ENCODE measurements at places on chromosomes 1 and 21.
A peak's percentile ranks its signal among the peaks of the same experiment; 100 is the strongest.

DNA sequence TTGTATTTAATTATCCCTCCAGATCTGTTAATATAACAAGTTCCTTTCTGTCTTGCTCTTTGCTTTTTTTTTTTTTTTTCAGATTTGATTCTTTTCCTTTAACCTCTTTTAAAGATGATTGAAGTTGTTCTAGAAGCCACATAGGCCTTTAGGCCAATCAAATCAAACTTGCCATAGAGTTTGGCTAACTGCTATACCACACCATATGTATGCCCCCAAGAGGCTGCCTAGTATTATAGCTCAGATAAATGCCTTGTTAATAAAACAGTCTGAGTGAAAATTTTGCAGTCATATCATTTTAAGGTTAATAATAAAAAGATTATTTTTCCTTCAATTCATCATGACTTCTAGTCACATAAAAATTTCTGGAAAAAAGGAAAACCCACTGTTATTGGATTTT, 696.0 kb upstream of the CHRM3 start:
- H3K27ac ChIP-seq, result no peak overlapping the region
- no peak for DNase-seq
- no peaks in the 10 kb centered on the region for H3K4me1 ChIP-seq
- no peaks in the 10 kb centered on the region for H3K36me3 ChIP-seq

DNA sequence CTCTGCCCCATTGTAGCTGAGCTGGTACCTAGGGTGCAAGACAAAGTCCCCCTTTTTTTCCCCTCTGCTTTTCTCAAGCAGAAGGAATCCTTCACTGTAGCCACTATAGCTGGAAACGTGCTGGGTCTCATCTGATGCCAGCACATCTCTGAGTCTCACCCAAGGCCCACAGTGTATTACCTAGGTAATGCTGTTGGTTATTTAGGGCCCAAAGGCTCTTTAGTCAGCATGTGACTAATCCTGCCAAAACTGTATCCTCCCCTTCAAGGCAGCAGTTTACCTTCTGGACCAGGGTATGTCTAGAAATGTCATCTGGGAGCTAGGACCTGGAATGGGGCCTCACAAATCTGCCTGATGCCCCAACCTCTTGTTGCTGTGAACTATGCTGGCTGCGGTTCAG, 423.4 kb downstream of the NUF2 start:
- no peak for DNase-seq
- H3K4me3 ChIP-seq, result no peak overlapping the region
- H3K4me1 ChIP-seq, result no peaks in the 10 kb centered on the region

GRCh38 chr1:119516247-119516646, 9.2 kb downstream of the HSD3B1 start:
- no peak overlapping the region for H3K4me3 ChIP-seq
- DNase-seq, result no peak
- H3K27me3 ChIP-seq, result peaks cover 3% of the 10 kb centered on the region
- H3K27ac ChIP-seq, result no peak overlapping the region

DNA sequence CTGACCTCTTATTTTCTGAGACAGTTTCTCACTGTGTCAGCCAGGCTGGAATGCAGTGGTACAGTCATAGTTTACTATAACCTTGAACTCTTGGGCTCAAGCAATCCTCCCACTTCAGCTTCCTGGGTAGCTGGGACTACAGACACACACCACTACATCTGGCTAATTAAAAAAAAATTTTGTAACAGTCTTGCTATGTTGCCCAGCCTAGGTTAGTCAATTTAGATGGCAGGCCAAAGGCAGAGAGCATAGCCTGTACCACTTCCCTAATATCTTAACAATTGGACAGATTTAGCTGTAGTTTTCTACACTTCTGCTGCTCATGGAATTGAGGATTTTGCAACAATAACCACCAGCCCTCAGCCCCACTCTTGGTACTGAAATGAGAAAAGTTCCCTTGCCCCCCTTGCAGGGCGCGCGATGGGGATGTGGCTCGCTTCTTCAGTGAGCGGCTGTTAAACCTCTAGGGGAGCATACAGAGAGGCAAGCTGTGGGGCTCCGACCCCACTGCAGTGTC, 34.9 kb upstream of the PTGFRN start:
- H3K4me3 ChIP-seq, result no peak overlapping the region
- DNase-seq, result no peak
- H3K4me1 ChIP-seq, result peaks cover 19% of the 10 kb centered on the region
- peaks cover 2% of the 10 kb centered on the region for H3K27me3 ChIP-seq
- H3K36me3 ChIP-seq, result no peaks in the 10 kb centered on the region

DNA sequence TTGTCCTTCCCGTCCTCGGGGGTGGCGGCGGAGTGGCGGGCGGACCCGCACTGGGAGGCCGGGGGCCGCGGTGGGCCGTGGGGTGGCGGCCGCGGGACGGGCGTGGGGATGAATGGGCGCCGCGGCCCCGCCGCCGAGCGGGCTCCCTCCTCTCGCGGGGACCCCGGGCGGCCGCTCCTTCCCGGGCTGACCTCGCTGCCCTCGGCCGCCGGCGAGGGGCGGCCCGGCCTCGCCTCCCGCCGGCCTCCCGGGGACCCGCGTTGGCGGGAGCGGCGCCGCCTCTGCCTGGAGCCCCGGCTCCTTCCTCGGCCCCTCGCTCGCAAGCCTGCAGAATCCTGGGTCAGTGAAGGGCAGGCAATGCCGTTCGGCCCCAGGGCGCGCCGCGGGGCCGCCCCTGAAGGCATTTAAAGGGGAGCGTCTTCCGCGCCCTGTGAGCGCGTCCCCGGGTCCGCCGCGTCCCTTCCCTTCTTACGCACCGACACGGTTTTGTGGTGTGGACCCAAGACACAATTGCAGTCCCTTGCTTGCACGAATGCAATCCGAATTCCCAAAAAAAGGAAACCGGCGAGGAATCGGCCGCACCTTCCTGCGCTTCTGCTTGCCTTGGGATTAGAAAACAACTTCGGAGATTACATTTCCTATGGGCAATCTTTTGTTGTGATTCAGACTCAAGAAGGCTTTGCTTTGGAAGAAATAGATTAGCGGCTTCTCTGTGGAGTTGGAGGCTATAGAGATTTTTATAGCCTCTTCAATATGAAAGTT, 776 bp downstream of the ITSN1 start:
- peaks cover 25% of the 10 kb centered on the region for H3K27me3 ChIP-seq
- no peak overlapping the region for H3K27ac ChIP-seq
- peaks cover 25% of the 10 kb centered on the region for H3K4me1 ChIP-seq
- peak; percentile 27 for DNase-seq

DNA sequence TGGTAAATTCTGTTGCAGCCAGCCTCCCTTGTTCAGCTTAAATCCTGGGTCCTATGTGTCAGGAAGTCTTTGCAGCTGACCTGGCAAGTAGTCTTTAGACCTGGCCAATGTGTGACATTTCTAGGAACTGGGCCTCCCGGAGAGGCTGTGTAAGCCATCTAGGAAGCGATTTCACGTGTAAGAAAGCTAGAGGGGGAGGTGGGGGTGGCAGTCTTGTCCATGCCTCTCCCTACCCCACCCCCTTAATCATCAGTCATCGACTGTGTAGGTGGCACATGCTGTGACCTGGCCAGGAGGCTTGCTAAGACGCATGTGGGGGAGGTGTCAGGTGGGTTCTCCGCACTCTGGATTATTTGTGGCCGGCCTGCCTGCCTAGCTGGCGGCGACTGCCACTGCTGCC, 8.4 kb downstream of the C1orf226 start:
- H3K4me3 ChIP-seq, result no peak overlapping the region
- peaks cover 9% of the 10 kb centered on the region for H3K27me3 ChIP-seq
- peaks cover 1% of the 10 kb centered on the region for H3K4me1 ChIP-seq
- DNase-seq, result no peak
- no peak overlapping the region for H3K27ac ChIP-seq
- no peaks in the 10 kb centered on the region for H3K36me3 ChIP-seq

DNA sequence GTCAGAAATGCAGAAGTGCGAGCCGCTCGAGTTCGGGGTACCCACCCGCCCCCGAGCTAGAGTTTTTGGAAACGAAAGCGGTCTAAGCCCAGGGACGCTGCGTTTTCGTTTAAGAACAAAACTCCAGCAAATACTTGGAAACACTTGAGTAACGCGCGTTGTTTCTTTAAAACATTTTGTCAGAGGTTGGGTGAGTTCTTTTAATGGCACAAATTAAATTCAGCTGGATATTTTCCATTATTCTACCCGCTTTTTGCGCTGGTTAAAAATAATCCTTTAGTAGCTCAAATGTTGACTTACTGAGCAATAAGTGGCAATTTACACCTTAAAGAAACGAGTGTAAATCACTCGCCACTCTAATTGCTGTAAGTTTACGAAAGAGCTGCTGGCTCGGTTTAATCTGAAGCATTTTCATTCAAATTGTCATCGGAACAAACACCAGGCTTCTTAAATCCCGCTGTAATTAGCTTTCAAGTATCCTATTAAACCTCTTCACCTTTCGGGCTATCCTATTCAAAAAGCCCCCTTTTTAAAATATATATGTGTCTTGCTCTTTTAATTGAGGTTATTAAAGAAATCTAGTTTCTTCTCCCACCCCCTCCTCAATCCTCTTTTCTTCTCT, 1.5 kb downstream of the LHX8 start:
- peaks cover 26% of the 10 kb centered on the region for H3K36me3 ChIP-seq
- DNase-seq, result no peak
- H3K27me3 ChIP-seq, result peaks cover 70% of the 10 kb centered on the region
- peak overlapping the region; percentile 78 for H3K4me3 ChIP-seq
- H3K27ac ChIP-seq, result no peak overlapping the region

GRCh38 chr1:22579541-22580155, 16.4 kb downstream of the EPHA8 start:
- H3K4me3 ChIP-seq, result no peak overlapping the region
- H3K36me3 ChIP-seq, result peaks cover 7% of the 10 kb centered on the region
- H3K4me1 ChIP-seq, result no peaks in the 10 kb centered on the region
- no peak overlapping the region for H3K27ac ChIP-seq
- H3K27me3 ChIP-seq, result peaks cover 3% of the 10 kb centered on the region
- DNase-seq, result no peak

DNA sequence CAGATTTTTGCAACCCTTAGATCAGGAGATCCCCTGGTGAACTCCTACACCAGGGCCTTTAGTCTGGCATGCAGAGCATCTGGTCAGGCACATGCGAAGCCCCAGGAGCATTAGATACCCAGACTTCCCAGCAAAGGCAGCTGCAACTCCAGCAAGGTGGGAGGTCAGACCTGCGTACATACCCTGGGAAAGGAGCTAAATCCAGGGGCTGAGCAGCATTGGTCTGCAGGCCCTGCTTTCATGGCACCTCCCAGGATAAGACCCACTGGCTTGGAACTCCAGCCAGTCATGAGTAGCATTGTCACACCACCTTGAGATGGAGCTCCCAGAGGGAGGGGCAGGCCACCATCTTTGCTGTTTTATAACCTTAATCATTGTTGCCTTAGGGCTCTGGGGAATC, 92.3 kb downstream of the KCNT2 start:
- no peak for DNase-seq
- H3K36me3 ChIP-seq, result no peaks in the 10 kb centered on the region
- H3K4me3 ChIP-seq, result no peak overlapping the region
- no peaks in the 10 kb centered on the region for H3K27me3 ChIP-seq
- H3K4me1 ChIP-seq, result no peaks in the 10 kb centered on the region

Data from activated CD8-positive, alpha-beta T cell treated with anti-CD3 and anti-CD28 coated beads, Interleukin-2, amount 10 ng/mL, durations not matched to agents 7 days and 5 days (primary cell).